ENCODE measurements at places on chromosomes 2 and 18. TPM values are rescaled to one million over a fixed set of nuclear protein-coding genes. Genes with fewer than 3 reads are reported as not detected.

Gene SLC19A3
- 4.0 TPM for total RNA-seq

Gene SLC11A1
- total RNA-seq = 5.4 TPM

Gene HOXD12
- not detected for total RNA-seq

Gene WDR75
- total RNA-seq = 37.0 TPM

GRCh38 chr2:88811233-88811632 is 119.8 kb downstream of the RPIA start:
- no peaks in the 10 kb centered on the region for H3K27me3 ChIP-seq
- DNase-seq = no peak
- H3K36me3 ChIP-seq = no peaks in the 10 kb centered on the region
- H3K4me3 ChIP-seq = no peak overlapping the region
- H3K4me1 ChIP-seq = no peaks in the 10 kb centered on the region

Gene SERPINB13
- not detected for total RNA-seq

Gene VWA3B
- 8.1 TPM for total RNA-seq

DNA sequence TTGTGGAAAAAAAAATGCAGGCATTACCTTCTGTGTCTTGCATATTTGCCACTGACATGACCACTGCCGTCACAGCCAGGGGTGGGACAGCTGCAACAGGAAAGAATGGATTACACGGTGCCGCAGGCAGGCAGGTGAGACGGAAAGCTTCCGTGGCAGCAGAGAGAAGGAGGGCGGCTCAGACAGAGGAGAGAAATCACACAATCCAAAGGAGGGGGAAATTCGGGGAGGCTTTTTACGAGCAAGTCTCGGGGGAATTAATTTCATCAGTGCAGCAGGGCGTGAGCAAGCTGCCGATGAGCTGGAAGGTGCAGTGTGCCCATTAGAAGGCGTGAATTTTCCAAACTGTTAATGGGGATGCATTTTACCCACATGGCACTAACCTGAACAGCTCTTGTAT is 234.8 kb upstream of the PXDN start:
- no peaks in the 10 kb centered on the region for H3K36me3 ChIP-seq
- no peak overlapping the region for H3K27ac ChIP-seq
- DNase-seq = no peak

Gene CCNT2
- 38.4 TPM for total RNA-seq

DNA sequence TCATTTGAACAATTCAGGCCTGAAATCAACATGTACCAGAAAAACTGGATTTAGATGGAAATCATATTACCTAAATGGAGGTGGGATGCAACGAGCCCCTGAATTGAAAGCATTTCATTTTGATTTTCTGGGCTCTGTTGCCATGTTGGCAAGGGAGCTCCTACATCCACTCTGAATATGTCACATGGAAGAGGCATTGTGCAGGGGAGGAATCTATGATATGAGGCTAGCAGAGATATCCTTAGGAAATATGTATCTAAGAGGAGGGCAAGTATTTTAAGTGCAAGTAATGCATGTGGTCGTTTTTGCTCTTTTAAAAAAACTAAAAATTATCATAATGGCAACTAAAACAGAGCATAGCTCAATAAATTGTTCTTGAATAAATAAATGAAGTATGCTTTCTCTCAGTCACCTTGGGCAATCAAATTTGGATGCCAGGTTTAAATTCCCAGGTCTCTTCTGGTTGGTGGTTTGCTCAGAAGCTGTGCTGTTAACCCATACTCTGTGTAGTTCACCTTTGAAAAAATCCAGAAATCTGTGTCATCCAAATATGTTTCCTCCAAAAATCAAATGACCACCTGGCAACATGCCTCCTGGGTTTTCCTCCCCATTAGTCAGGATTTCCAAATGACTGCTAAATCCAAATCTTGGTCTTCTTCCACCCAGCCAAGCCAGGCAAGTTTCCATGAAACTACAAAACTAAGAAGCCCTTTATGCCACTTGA is 6.5 kb upstream of the LGALSL start:
- no peaks in the 10 kb centered on the region for H3K27me3 ChIP-seq
- H3K4me1 ChIP-seq = no peaks in the 10 kb centered on the region
- H3K4me3 ChIP-seq = no peak overlapping the region
- no peak overlapping the region for H3K27ac ChIP-seq

GRCh38 chr18:11035814-11036495 is 113.4 kb downstream of the PIEZO2 start:
- H3K4me1 ChIP-seq = peaks cover 2% of the 10 kb centered on the region
- H3K27ac ChIP-seq = no peak overlapping the region
- no peaks in the 10 kb centered on the region for H3K27me3 ChIP-seq
- no peaks in the 10 kb centered on the region for H3K36me3 ChIP-seq
- H3K4me3 ChIP-seq = no peak overlapping the region
- no peak for DNase-seq
